ENCODE measurements at places on chromosomes 12 and 14.

DNA sequence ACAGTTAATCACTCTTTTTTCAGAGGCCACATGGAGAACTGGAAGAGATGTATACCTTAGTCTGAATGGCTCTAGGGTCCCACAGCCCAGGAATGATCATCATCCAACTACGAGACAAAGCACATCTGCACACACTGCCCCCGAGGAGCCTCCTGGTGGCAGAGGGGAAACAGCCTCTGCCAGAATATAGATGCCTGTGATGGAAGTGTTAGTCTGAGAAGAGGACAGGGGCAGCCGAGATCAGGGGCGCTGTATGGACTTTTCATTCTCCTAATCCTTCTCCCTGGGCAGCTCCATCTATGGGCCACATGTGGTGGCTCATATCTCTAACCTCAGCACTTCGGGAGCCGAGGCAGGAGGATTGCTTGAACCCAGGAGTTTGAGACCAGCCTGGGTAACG lies 82.8 kb upstream of the CAPRIN2 start:
- DNase-seq: no peak

- no peak for DNase-seq
Measured at GRCh38 chr14:75066691-75067090, 2.8 kb upstream of the ZC2HC1C start.

GRCh38 chr14:66152302-66152701 lies 333.9 kb upstream of the CCDC196 start:
- DNase-seq: peak; percentile 16

DNA sequence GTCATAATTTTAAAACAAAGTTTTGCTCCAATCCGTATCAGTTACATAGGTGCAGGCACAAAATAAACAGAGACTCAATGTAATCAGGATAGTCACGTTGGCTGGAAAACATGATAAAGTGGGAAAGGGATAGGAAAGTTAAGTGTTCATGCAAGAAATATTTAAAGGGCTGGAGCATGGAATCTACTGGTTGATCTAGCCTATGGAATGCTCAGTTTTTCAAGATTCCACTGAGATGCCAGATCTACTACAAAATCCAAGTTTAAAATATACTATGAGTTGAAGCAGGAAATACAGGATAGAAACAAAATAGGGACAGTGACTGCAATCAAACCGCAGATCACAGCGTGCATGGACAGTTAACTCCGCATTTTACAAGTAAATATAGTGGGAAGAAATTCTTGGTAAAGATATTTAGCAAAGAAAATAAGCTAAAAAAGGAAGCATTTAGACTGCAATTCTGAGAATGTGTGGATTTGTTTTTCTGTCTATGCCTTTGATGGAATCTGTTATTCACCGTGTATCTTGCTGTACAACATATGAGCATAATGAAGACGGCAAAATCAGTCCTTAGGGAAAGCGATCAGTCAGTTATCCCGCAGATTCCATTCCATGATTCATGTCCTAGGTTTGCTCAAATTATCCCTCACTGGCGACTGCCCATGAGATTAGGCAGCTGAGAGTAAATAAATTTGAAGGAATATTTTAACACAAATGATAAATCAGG lies 1044.3 kb downstream of the FLRT2 start:
- DNase-seq: no peak

- DNase-seq: no peak
Measured at GRCh38 chr12:49909826-49910225, 6.1 kb upstream of the FAIM2 start.

- no peak for DNase-seq
Measured at GRCh38 chr12:93333828-93334227, 43.9 kb upstream of the NUDT4 start.

GRCh38 chr14:65476942-65477318 lies 64.4 kb downstream of the FUT8 start:
- DNase-seq: no peak
